ENCODE measurements at places on chromosomes 5 and 9.

DNA sequence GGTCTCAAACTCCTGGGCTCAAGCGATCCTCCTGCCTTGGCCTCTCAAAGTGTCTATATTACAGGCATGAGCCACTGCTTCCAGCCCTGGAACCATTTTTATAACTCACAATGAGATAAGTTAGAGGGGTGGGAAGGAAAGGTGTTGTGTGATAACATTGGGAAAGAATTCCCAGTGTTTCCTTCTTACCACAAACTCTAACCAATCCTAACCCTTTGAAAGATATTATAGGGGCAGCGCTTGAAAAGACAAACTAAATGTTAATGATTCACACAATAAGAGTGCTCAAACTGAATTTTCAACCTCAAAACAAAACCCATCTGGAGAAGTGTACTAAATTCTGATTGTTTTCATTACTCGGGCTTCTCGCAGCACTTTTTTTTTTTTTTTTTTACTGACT lies 109.7 kb downstream of the TSSK1B start:
- no peak for DNase-seq

DNA sequence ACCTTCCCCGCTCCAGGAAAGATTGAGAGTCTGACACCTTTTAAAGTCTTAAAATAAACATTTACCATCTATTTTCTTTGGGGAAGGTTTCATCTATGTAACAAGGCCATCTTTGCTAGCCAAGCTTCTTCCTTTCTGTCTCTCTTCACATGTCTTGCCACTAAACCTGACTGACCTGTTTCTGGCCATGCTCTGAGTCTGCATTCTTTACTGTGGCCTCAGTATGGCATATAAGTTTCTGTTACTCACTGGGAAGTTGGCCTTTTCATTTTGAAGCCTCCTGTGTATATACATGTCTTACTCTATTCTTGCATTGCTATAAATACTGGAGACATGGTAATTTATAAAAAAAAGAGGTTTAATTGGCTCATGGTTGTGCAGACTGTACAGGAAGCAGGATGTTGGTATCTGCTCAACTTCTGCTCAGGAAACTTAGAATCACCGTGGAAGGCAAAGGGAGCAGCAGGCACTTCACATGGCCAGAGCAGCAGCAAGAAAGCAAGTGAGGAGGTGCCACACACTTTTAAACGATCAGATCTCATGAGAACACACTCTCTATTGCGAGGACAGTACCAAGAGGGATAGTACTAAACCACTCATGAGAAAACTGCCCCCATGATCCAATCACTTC lies 48.1 kb downstream of the KCNV2 start:
- peak; percentile 74 for DNase-seq

DNA sequence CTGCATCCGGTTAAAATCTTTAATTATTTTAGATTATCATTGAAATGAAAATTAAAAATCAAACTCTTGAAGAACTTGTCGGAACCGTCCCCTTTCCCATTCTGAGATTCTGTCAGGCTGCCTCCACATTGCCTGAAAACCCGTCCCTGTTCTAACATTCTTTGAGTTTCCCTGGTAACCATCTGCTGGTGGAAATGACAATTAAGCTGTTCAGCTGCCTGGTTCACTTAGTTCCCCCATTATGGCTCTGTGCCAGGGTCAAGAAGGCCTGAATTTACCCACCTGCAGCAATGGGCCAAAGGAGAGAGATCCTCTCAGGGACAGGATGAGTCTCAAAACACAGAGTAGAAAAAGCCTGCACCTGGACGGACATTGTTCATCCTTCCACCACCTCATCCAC lies 11.8 kb upstream of the TCOF1 start:
- no peak for DNase-seq

DNA sequence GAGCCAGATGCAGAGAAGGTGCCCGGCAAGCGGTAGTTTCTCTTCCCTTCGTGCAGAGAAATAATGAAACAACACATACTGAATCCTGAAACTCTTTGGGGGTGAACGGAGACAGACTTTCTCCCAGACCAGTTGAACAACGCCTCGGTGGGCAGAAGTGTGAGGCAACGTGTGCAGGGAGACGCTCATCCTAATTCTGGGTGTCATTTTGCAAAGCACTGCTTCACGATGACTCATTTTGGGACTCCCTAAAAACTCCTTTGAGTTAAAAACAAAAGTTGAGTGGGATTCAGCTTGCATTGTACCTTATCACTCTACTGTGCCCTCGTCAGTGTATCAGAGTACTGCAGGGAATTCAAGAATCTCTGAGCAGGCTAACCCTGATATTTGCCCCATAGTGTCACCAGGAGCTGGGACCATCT lies 3.5 kb upstream of the NEK6 start:
- DNase-seq = no peak

GRCh38 chr9:130365323-130365721 lies 79.4 kb upstream of the ASS1 start:
- no peak for DNase-seq

DNA sequence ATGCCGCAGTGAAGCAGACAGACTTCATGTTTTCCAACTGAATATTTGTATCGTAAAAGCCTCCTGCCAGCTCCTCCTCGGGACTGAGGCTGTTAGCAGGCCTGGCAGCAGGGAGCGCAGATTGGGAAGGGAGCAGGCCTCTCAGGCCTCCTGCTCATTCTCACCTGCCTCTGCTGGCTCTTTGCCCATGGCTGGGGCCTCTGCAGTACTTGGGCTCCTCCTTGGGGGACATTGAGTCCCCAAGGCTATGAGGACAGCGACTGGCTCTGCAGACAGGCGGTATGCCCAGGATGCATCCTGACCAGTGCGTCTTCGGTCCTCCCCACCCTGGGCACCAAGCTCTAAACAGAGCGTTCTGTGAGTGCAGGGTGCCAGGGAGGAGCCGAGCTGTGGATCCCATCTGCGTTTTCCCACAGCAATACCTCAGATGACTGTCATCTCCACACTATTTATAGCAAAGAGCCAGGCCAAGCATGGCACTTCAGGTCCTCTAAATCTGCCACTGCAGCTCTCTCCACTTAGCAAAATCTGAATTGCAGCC lies 38.7 kb downstream of the TSTD2 start:
- no peak for DNase-seq

- DNase-seq = no peak
These were observed 356.2 kb downstream of the TMEM161B start for GRCh38 chr5:87912419-87912818.

Measured in LNCaP clone FGC (cell line).